ENCODE measurements at places on chromosomes 7 and 10. TPM values are rescaled to one million over a fixed set of nuclear protein-coding genes. Genes with fewer than 3 reads are reported as not detected.

DNA sequence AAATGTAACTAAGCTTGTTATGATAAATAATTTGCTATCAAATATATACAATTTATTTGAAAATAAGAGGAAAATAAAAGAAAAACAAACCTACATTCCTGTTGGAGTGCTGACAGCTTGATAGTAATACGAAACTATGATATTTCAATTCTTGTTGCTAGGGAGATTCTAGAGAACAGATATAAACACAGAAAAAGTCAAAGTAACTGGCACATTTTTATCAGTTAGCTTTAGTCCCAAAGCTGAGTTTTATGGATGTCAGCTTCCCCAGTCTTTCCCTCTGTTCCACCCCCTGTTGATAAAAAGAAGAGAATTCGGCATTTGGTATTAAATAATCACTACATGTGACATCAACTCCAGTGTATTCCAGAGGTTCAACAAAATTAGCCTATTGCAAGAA, 1134.0 kb downstream of the XPNPEP1 start:
- DNase-seq: no peak
- H3K27me3 ChIP-seq: no peaks in the 10 kb centered on the region
- H3K4me3 ChIP-seq: no peak overlapping the region
- H3K27ac ChIP-seq: no peak overlapping the region
- H3K4me1 ChIP-seq: no peaks in the 10 kb centered on the region
- H3K36me3 ChIP-seq: no peaks in the 10 kb centered on the region

DNA sequence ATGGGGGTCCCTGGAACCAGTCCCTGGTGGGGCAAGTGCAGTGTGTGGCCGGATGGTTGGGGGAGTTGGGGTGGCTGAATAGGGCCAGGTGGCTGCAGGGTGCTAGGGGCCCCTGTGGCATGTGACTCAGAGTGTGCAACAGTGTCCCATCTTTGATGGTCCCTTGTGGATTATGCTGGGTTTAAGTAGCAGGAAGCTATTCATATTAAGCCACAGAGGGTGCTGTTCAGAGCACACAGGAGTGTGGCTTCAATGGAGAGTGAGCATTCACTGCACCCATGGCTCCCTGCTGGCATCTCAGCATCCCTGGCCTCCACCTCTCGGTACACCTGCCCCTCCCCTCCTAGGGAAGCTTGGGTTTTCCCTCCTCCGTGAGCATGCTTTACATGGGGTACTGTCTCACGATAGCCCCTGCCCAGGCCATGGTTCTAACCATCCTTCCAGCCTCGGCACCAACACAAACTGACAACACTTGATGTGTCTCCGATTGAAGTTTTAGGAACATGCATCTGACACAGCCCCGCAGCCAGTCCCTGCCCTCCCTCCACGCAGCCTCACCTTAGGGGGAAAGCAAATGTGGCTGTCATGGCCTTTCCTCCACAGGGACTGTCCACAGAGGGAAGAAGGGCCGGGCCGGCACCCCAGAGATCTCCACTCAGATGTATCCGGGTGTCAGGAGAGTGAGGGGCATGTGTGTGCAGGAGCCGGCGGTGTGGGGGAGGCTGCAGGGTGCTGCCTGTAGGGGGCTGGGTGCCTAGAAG, 30.4 kb upstream of the PPIF start:
- no peak overlapping the region for H3K4me3 ChIP-seq
- H3K27me3 ChIP-seq: no peaks in the 10 kb centered on the region

ATP5MK gene
- total RNA-seq: 101 TPM

DNA sequence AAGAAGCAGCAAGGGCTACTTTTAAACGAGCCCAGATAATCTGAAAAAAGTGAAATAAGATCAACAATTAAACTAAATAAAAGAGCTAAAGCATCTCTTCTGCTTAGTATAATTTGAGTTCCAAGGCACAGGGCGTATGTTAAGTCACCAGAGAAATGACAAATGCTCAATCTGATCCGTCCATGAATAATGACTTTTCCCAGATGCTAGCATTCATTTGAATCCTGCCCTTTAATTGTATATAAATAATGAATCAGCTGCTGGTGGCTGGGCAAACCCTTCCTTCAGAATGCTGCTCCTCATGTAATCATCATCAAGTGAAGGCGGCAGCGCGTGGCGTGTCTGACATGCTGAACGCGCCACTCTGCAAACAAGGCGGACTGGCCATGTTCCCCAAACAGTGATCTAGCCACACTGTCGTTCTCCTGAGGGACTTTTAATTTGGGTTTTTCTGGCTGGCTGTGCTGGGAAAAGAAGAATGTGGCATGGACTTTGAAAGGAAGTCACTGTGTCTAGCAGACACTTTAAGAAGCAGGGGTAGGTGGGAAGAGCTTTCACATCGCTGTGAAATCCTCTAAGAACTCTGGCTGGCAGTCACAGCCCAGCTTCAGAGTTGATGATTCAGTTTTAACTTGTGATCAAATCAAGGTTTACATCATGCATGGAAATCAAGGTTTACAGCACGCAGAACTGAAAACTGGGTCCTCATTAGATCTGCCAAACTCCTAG, 70.7 kb downstream of the BEND7 start:
- peak; percentile 45 for DNase-seq
- H3K4me3 ChIP-seq: no peak overlapping the region
- no peak overlapping the region for H3K27ac ChIP-seq
- no peaks in the 10 kb centered on the region for H3K27me3 ChIP-seq

DNA sequence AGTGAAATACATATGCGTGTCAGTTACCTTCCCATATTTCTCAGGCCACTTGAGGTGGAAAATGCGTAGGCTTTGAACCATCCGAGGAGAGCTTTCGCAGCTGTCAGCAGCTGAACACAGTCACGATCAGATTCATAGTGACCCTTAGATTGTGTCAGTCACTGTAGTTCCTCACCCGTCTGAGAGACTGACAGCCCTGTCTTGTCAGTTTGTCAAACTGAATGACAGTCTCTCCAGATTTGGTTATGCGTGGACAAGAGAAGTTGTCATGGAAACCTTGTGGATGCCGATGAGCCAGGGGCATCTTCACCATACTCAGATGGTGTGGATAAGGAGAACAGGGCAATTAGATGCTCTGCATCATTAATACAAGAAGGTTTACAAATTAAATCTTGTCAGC, 546.3 kb downstream of the TYW1 start:
- H3K27me3 ChIP-seq: no peaks in the 10 kb centered on the region
- no peaks in the 10 kb centered on the region for H3K4me1 ChIP-seq
- no peak for DNase-seq
- no peak overlapping the region for H3K27ac ChIP-seq

DNA sequence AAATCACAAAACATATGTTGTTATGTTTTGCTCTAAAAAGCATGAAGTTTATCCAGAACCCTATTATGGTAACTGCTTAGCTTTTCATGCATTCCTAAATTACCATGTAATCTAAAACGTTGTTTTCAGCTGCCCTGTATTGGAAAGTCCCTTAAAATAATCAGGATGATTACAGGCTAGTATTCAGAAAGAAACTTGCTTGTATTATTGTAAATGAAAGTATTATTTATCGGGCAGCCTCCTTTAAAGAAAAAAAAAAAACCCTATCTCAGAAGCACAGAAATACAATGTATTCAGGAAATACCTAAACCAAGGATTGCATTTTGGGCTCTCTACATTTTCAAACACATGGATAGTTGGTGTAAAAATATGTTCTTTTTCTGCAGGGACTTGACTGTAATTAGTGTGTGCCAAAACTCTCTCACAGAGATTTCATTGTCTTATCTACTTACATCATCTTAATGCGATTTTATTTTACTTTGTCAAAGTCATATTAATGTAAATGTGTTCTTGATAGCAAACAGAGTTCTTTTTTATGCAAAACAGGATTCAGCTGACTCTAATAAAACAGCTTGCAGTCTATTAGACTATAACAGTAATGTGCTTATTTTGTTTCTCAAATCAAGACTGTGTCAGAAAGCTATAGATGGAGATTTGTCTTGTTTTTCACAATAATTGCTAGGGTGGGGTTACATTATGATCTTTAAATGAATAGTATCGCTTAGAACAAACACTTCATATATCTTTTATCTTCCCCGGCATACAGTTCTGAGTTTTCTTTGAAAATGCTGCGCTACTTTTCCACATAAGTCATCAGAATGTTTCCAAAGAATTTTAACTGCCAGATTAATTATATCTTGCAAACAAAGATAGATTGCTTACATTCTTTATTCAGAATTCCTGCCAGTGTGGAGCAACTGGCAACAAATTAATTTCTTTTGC, 65.3 kb upstream of the ARID5B start:
- DNase-seq: peak; percentile 75
- peaks cover 14% of the 10 kb centered on the region for H3K4me1 ChIP-seq
- no peaks in the 10 kb centered on the region for H3K27me3 ChIP-seq
- H3K27ac ChIP-seq: peak overlapping the region; percentile 77
- H3K4me3 ChIP-seq: no peak overlapping the region

- H3K27ac ChIP-seq: no peak overlapping the region
- H3K4me1 ChIP-seq: no peaks in the 10 kb centered on the region
- peaks cover 18% of the 10 kb centered on the region for H3K36me3 ChIP-seq
- H3K27me3 ChIP-seq: no peaks in the 10 kb centered on the region
Measured at GRCh38 chr7:16599860-16600259, 45.7 kb downstream of the ANKMY2 start.

GRCh38 chr10:5453749-5454489, 41.6 kb downstream of the NET1 start:
- no peak overlapping the region for H3K27ac ChIP-seq
- H3K27me3 ChIP-seq: no peaks in the 10 kb centered on the region
- peaks cover 25% of the 10 kb centered on the region for H3K36me3 ChIP-seq
- H3K4me3 ChIP-seq: no peak overlapping the region

- no peak for DNase-seq
Measured at GRCh38 chr10:11225935-11226334, 208.3 kb downstream of the CELF2 start.

DNA sequence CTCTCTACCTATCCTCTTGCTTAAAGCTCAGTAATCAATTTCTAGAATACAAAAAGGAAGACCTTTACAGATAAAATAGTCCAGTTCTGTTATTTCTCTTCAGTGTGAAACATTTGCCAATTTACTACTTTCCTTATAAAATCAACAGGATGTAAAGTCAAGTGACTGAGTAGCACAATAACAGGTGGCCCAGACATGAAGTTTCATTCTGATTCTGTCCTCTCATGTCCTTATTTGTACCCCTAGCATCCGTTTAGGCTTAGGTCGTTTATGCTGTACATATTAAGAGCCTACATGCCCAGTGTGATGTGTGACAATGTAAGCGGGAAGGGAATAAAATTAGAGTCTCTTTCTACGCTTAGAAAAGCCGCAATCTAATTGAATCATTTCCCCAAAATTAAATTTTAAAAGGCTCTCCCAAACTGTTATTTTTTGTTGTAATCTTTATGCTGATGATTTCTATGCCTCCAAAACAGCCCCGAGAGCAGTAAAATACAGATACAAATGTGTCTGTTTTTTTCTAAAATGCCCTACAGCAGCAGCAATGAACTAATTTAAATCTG, 29.1 kb downstream of the EPC1 start:
- no peaks in the 10 kb centered on the region for H3K36me3 ChIP-seq
- H3K4me1 ChIP-seq: peaks cover 11% of the 10 kb centered on the region
- DNase-seq: no peak
- no peaks in the 10 kb centered on the region for H3K27me3 ChIP-seq

LRRC4 gene
- 0.56 TPM for total RNA-seq

DNA sequence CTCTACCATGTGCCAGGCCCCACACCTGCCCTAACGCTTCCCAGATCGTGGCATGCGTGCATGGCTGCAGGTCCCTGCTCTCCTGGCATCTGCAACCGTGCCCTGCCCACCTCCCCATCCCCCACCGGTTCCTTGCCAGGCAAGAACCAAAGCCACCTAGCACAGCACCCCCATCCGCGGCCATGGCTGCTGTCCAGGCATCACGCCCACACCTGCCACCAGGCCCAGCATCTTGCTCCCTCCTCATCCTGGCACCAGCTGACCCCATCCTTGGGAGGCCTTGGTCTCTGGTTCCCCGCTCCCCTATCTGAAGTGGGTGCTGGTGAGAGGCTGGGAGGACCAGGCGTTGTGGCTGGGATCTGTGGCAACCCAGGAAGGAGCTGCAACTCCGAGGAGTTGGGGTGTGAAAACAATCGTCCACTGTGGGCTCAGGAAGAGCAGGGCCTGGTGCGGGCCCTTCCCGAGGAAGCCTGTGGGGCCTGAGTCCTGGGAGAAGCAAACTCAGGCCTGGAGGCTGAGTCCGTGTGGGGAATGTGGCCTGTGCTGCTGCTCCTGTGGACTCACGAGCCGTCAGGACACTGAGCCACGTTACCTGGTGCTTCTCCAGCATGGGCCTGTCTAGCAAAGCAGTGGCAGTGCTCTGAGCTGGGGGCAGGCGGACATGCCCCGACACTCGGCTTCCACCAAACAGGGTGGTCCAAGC, 417.1 kb downstream of the DNAJB6 start:
- H3K27me3 ChIP-seq: no peaks in the 10 kb centered on the region
- H3K4me3 ChIP-seq: no peak overlapping the region
- DNase-seq: no peak
- H3K36me3 ChIP-seq: no peaks in the 10 kb centered on the region
- H3K27ac ChIP-seq: no peak overlapping the region
- no peaks in the 10 kb centered on the region for H3K4me1 ChIP-seq

LRRC17 gene
- 280 TPM for total RNA-seq

GRCh38 chr10:17375936-17376584, 78.3 kb downstream of the ST8SIA6 start:
- H3K27me3 ChIP-seq: peaks cover 21% of the 10 kb centered on the region
- no peak overlapping the region for H3K4me3 ChIP-seq
- H3K36me3 ChIP-seq: no peaks in the 10 kb centered on the region
- H3K27ac ChIP-seq: no peak overlapping the region
- no peaks in the 10 kb centered on the region for H3K4me1 ChIP-seq

MYPN gene
- 12.5 TPM for total RNA-seq

FKBP6 gene
- total RNA-seq: not detected

DPYSL4 gene
- total RNA-seq: 7.2 TPM

UNCX gene
- total RNA-seq: not detected

DMTF1 gene
- 69.7 TPM for total RNA-seq

DNA sequence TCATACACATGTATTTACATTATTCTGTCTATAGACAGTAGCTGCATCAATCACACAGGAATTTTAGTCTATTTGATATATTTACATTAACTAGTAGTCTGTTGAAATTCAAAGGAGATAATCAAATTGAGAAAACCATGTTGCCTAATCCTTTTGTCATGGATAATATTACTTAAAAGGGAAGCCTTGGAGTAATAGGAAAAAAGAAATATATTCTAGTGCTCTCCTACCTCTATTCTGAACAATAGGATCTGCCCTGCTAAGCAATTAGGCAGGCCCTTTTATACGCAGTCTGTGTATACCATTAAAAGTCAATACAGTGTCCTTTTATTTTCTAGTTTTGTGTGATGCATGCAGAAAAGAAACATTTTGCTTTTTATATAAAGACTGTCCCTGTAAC, 24.5 kb downstream of the UMAD1 start:
- no peaks in the 10 kb centered on the region for H3K4me1 ChIP-seq
- no peak overlapping the region for H3K4me3 ChIP-seq
- DNase-seq: no peak
- H3K27ac ChIP-seq: no peak overlapping the region
- H3K36me3 ChIP-seq: no peaks in the 10 kb centered on the region
- H3K27me3 ChIP-seq: no peaks in the 10 kb centered on the region

ZNF37A gene
- total RNA-seq: 10.0 TPM

GRCh38 chr10:125057158-125058001, 103.0 kb downstream of the CTBP2 start:
- peaks cover 41% of the 10 kb centered on the region for H3K4me1 ChIP-seq
- no peaks in the 10 kb centered on the region for H3K36me3 ChIP-seq
- H3K27me3 ChIP-seq: no peaks in the 10 kb centered on the region

SLC26A3 gene
- total RNA-seq: not detected

GRCh38 chr7:55526329-55526728, 46.0 kb downstream of the VOPP1 start:
- no peak overlapping the region for H3K27ac ChIP-seq
- no peak overlapping the region for H3K4me3 ChIP-seq
- no peaks in the 10 kb centered on the region for H3K27me3 ChIP-seq
- peaks cover 2% of the 10 kb centered on the region for H3K4me1 ChIP-seq

Data from IMR-90 (cell line).